ENCODE measurements at places on chromosomes 12 and 14.

- H3K27ac ChIP-seq, result no peak overlapping the region
- no peak for DNase-seq
- H3K4me1 ChIP-seq, result peaks cover 30% of the 10 kb centered on the region
- no peak overlapping the region for H3K4me3 ChIP-seq
- H3K36me3 ChIP-seq, result no peaks in the 10 kb centered on the region
These were observed 13.0 kb upstream of the GPR68 start for GRCh38 chr14:91257328-91258010.

GRCh38 chr12:26340649-26341048, 145.3 kb downstream of the SSPN start:
- H3K27me3 ChIP-seq, result no peaks in the 10 kb centered on the region
- no peak overlapping the region for H3K27ac ChIP-seq
- H3K4me1 ChIP-seq, result no peaks in the 10 kb centered on the region

- H3K4me3 ChIP-seq, result no peak overlapping the region
- H3K27ac ChIP-seq, result no peak overlapping the region
- no peaks in the 10 kb centered on the region for H3K27me3 ChIP-seq
- no peak for DNase-seq
- no peaks in the 10 kb centered on the region for H3K36me3 ChIP-seq
These were observed 333.1 kb upstream of the DIO2 start for GRCh38 chr14:80544366-80544765.

GRCh38 chr12:105725054-105725453, 394.6 kb downstream of the C12orf75 start:
- H3K4me3 ChIP-seq, result no peak overlapping the region
- H3K4me1 ChIP-seq, result peaks cover 2% of the 10 kb centered on the region
- no peak for DNase-seq
- no peak overlapping the region for H3K27ac ChIP-seq
- H3K27me3 ChIP-seq, result no peaks in the 10 kb centered on the region

DNA sequence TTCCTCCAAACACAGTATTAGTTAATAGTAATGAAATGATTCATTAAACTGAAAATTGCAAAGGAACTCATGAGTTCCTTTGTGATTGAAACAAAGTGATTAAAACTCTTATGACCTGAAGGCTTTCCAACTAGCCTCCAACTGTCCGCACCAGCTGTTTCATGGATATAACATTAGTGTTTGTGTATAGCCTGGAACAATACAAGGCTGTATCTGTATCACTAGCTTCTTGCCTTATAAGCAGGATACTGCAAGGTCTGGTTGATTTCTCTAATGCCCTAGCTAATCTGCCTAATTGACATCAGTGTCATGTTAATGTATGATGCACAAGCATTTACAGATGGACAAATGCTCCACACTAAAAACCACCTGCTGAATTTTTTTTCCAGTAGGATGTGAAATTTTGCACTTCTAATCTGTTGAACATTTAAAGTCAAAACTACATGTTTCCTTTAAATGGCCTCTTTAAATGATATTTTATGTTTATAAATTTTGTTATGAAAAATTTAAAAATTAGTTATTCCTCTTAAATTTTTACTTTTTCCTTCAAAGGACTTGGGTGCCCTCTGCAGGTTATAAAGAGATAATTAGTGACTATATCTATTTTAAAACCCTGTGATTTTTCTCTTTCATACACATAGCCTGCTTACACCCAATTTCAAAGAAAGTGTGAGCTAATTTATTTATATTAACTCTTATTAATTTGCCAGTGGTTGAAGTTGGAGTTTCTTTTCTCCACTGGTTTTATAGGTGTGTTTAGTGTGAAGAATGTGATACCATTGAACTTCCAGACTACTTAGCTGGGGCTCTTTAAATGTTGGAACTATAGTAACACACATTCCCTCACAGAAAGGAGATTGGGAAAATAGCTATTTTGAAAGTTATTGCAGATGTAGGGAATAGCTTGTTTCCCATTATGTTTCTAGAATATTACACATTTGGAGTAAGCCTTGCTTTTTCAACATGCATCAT, 25.4 kb downstream of the AP5M1 start:
- H3K27me3 ChIP-seq, result no peaks in the 10 kb centered on the region
- H3K4me3 ChIP-seq, result no peak overlapping the region
- DNase-seq, result no peak
- no peak overlapping the region for H3K27ac ChIP-seq
- H3K36me3 ChIP-seq, result peaks cover 13% of the 10 kb centered on the region
- no peaks in the 10 kb centered on the region for H3K4me1 ChIP-seq
